SK-N-SH treated with all-trans-retinoic acid at 6 μM for 48 hours (cell line): ENCODE measurements at places on chromosomes 5 and 9.
A peak's percentile ranks its signal among the peaks of the same experiment; 100 is the strongest.

DNA sequence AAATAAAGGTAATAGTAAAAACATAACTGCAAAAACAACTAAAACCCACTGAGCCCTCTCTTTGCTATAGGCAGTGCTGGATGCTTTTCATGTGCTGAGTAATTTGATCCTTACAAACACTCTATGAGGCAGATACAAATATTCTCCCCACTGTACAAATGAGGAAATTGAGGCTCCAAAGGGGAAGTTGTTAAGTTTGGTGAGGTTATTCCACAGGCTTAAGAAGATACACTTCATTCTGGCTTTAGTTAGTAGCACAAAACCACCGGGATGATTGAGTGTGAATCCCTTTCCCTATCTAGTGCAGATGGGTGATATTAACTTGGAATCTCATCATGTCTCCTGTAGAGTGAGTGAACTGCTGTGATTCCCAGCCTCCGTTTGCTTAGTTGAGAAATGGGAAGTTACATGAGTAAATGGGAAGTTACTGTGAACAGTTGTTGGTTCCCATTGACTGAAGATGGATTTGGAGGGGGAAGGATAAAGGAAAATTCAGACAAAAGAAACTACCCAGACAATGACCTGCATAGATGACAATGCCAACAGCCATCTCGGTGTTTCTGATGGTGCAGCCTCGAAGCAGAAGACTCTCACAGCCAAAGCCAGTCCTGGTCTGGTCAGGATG, 208.3 kb downstream of the ATP10B start:
- no peak for ATAC-seq

GRCh38 chr9:70549926-70550325, 135.5 kb upstream of the KLF9 start:
- no peak for ATAC-seq

- no peak for ATAC-seq
These were observed 199.5 kb upstream of the DMRT1 start for GRCh38 chr9:642014-642413.

DNA sequence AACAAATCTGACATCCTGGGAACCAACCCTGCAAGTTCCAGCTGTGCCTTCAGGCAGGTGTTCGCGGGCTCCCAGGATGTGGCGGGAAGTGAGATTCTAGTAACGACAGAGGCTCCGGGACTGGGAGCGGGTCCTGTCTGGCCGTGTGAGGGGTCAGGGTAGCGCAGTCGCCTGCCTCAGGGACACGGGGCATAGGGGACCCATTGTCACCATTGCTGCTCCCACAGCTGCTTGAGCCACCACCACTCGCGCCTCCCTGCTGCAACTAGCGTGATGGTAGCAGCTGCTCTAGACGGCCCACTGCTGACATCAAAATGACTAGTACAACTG, 468.5 kb downstream of the CDH9 start:
- no peak for ATAC-seq

DNA sequence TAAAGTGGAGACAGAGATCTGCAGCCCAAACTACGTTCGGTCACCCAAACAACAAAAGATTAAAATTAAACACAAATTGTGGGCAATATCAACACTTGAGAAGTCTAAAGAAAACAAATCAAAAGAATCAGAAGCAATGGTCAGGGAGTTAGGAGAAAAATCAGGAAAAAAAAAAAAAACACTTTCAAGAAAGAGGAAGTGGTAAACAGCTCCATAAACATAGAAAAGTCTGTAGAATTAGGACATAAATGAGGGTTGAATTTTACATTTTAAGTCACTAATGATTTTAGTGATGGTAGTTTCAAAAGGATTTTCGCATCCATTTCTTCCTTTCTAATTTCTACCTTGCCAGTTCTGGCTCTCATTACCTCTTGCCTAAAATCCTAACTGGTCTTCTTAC, 10.1 kb downstream of the RNF145 start:
- no peak for ATAC-seq

GRCh38 chr9:326667-327066, 112.0 kb downstream of the DOCK8 start:
- no peak for ATAC-seq

DNA sequence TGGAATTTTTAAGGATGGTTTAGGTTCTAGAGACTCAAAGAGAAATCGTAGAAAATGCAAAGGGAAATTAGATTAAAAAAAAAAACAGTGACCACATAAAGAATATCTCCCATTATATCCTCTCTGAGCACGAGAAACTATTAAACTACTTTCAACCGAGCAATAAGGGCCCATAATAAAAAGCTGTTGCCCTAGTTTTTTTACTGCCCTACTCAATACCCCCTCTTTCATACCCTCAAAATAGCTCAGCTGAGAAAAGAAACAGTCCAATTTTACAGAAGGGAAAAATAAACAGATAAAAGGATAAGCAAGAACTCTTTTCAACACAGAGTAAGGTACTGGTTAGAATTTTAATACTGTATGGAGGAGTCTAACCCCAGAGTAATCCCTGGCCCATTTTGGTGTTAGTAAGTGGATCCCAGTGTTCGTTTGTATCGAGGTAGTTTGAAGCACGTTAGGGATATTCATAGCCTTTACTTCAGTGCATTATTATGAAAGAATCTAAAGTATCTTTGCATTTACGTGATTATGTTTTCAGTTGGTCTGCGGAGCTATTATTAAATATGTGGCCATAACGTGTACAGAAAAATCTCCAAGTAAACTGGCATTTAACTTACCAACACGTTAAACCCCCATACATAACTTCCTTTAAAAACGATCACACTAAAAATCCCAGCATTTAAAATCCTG, 980 bp upstream of the RHOBTB3 start:
- ATAC-seq = peak; percentile 4; the same call in 1 of the 3 replicates

DNA sequence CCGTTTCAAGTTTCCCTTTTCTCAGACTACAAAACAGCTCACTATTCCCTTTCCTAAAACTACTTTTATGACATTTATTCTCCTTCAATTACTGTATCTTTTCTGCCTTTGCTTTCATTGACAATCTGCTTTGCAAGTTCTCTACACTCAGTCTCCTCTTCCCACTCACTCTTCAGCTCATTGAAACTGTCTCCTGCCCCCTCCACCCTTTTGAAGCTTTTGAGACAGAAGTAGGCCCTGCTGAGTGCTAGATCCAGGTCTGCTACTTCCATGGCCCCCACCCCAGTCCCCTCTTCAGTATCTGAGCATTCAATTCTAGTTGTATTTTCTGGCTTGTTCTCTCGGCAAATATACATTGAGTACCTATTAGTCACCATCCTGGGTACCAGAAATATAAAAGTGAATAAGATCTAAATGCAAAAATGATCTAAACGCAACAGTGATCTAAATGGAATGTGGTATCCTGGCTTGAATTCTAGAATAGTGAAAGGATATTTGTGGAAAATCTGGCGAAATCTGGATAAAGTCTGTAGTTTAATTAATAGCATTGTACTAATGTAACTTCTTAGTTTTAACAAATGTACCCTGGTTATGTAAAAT, 58.4 kb downstream of the OR2K2 start:
- peak; percentile 40; the same call in 2 of the 3 replicates for ATAC-seq

DNA sequence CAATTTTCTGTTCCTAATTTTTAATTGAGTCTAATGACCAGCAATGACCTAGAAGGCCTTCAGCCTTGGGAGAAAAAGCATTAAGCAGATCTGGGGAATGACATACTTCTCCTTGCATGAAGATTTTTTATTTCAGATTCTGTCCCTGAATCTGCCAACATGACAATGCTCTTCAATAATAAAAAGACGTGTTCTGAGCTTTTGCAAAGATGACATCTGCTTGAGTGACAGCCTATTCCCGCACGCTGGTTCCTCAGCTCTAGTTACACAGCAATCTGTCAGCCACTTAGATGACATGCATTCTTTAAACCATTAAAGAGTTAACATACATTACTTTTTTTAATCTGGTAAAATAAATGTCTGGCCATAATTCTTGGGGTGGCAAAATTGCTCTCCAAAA, 129.3 kb upstream of the CDH6 start:
- no peak for ATAC-seq

DNA sequence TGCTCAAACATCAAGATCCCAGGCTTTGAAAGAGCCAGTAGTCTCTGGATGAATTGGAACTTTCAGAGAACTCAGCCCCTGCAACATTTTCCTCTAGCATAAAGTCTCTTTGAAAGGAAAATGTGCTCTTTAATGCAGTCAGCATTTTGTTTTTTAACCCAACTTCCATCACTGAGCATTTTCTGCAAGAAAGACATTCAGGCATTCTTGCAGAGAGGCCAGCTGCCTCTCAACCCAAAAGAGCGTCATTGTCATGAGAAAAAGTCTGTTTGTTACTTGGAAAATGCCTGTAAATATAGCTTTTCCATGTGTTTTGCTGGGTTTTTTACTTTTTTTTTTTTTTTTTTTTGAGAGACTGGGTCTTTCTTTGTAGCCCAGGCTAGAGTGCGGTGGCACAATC, 225.0 kb downstream of the ADAMTSL1 start:
- no peak for ATAC-seq

GRCh38 chr5:180135128-180135955, 63.8 kb upstream of the RNF130 start:
- no peak for ATAC-seq

DNA sequence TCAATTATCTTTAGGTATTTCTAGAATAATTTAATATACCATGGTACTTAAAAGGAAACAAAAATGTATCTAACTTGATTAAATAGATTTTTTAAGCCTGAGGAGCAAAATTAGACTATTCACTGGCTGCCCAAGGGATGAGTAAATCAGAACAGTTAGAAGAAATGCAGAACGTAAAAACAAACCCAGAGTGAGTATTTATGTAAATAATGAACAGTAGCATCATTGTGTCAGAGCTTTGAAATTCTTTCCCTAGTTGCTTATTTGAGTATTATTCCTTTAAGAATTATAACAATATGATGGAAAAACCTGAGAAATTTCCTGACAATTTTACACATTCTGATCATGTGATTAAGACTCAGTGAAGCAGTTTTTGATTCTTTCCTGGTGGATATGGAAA, 200.9 kb downstream of the GDNF start:
- no peak for ATAC-seq

GRCh38 chr5:113070901-113071300, 94.3 kb downstream of the DCP2 start:
- no peak for ATAC-seq

- ATAC-seq = no peak; the same call in 2 of the 3 replicates
These were observed 118.3 kb downstream of the SLC1A3 start for GRCh38 chr5:36724467-36725332.

- no peak for ATAC-seq
These were observed 54.0 kb downstream of the AOPEP start for GRCh38 chr9:94780516-94780950.

DNA sequence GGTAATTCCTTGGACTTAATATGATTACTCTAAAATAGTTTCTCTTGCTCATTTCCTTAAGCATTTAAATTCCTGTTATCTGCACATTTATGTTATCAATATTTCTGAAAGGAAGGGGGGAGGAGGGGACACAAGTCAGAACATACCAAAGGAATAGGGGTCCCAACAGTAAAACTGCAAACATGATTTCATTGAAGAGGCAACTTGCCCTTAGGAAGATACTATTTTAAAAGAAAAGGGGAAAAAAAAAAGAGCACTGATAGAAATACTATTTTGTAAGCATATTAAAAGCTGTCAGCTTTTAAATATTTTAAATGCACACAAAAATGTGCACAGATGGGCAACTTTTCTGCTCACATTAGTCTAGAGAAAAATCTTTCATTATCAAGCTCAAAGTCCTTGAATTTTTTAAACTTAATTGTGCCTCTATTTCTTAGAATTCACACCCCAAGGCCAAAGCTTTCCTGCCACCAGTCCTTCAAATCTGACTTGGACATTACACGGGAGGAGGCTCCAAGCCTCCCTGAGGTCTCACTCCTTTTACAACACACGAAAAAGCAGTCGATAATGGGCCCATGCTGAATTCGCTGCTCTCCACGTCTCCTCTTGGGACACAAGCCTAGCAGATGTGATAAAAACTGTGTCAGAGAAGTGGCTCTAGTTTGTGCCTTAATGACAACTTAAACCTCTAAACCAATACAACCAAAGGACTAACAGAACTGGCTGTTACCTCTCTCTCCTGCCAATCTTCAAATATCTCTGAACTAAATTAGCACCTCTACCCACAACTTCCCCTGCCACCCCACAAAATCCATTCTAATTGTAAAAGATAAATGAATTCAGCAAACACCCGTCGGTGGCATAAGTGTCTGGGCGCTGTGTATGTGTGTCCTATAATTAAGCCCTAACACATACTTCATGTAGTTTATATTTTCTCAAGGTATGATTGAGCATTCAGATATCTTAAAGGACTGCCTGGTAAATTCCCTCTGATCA, 154.3 kb downstream of the DENND1A start:
- ATAC-seq = no peak

DNA sequence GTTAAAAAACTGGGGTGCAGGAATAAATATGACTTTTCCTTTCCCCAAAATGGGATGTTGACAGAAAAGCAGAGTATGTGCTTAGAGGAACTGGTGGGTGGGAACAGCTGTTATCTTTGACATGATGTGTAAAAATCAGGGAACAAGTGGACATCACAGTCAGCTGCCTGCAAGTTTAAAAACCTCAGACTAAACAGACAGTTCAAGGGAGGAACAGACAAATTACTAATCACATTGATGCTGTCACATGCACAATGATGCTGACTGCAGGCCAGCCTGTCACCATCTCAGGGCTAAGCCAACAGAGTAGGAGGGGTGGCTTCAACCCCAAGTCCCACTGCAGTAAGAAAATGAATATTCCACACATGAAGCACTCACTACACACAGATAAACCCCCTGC, 38.2 kb upstream of the UBAP2 start:
- no peak for ATAC-seq

- ATAC-seq = 0 out of 3 replicates have a peak, but pooled peaks have one; percentile 24
These were observed 39.9 kb downstream of the EDIL3 start for GRCh38 chr5:84344788-84345187.

- ATAC-seq = no peak
These were observed 7.8 kb downstream of the LCN9 start for GRCh38 chr9:135670721-135671590.

- no peak for ATAC-seq
These were observed 1.7 kb downstream of the SMIM3 start for GRCh38 chr5:150780187-150780692.

DNA sequence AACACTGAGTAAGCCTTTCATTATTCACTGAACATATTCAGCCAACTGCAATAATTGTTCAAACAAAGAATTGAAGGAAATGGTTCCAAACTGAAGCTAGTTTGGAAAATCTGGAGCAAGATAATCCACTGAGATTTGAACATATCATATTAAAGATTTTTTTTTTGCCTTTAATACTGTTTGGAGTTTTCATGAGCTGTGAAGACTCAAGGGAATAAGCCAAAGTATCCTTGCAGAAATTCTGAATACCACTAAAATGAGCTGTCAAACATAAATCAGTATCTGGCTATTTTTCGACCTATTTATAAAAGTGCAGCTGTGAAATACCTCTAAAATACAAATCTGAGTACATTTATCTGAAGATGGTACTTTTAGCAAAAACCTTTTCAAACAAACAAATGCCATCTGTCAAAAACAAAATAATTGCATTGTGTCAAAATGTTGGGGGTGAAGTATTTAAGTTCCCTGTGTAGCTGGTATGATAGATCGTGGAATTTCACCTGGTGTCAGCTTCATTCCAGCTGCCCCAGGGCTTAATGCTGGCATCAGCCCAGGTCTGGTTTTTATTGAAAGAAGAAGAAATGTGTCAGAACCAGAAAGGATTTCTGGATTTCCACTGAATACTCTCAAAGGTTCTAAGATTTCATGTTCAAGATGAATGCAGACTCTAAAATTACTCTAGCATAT, 149.0 kb upstream of the GRAMD2B start:
- ATAC-seq = peak; percentile 39; the same call in 2 of the 3 replicates
